Aorta (tissue), 5 donors: ENCODE measurements at places on chromosomes 13 and 19. TPM values are rescaled to one million over a fixed set of nuclear protein-coding genes. Genes with fewer than 3 reads are reported as not detected.

- DNase-seq = no peak
These were observed 344.1 kb downstream of the UQCRFS1 start for GRCh38 chr19:28868836-28869235.

GRCh38 chr19:49672131-49672919 lies 4.7 kb upstream of the PRMT1 start:
- DNase-seq = peak; percentile 83

GRCh38 chr19:50705422-50706019 lies 14.1 kb downstream of the SHANK1 start:
- no peak for DNase-seq

DNA sequence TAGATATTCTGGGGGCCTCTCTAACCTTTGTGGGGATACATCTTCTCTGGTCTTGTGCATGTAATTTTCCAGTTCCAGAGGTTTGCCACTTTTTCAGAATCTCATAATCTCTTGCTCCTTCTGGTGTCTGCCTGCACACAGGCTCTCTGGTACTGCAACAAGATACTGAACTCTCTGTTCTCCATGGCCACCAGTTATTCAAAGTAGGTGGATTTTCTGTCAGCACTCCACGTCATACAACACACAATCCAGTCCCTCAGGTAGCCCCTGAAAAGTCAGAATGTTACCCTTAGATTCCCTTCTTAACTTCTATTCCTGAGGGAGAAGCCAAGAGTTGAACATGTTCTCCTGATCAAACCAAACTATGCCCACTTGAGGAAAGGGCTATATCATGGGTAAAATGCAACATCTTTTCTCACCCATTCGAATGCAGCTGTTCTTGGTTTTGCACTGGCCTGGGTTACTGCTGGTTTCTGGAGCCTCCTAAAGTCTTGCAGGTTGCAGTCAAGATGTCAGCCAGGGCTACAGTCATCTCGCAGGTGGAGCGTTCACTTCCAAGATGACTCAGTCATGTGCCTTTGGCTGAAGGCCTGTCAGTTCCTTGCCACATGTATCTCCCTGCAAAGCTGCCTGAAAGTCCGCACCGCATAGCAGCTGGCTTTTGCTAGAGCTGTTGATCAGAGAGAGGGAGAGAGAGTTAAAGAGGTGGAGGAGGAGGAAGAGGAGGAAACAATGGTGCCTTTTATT lies 57.7 kb upstream of the TUBA3C start:
- DNase-seq = no peak

GRCh38 chr13:77928909-77929308 lies 10.3 kb upstream of the EDNRB start:
- no peak for DNase-seq

DNA sequence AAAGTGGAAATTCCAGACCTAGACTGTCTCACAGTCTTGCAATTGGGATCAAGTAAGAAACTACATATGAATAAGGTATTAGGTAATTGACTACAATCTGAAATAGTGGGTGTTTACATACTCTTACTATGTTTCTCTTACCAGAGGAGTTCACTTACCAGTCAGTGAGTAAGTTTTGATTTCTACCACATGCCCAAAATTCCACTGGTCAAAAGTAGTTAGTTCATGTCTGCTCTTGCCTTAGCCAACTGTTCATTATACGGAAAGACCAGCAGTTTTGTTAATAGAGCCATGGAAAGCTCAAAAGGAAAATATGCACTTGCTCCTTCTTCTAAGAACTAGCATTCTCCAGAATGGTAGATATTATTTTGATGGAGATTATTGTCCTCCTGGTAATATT lies 490.8 kb downstream of the RFC3 start:
- no peak for DNase-seq

DNA sequence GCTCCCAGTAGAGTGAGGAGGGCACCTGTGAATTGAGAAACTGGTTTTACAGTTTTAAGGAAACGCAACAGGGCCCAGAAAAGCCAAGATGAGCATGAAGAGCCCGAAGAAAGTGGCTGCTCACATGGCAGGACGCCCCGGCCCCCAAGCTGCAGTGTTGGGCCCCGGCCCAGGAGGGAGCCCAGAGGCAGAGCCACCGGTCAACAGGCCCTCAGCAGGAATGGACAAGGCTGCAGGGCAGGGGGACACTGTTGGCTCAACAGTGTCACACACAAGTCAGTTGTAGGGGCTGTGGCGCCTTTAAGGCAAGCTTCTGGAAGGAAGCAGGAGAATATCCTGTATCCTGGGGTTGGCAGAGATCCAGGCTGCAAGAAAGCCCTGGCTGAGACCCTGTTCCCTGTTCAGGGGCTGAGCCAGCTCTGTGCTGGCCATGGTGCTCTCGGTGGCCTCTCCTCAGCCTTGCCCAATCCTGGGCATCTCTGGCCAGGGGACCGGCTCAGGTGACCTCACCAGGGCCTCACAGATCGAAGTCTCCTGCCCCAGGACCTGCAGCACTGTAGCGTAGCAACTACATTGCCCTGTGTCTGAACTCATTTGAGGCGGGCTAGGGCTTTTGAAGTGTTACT lies 28.0 kb downstream of the UPF1 start:
- no peak for DNase-seq

GRCh38 chr13:97588993-97589392 lies 155.0 kb downstream of the RAP2A start:
- no peak for DNase-seq

DNA sequence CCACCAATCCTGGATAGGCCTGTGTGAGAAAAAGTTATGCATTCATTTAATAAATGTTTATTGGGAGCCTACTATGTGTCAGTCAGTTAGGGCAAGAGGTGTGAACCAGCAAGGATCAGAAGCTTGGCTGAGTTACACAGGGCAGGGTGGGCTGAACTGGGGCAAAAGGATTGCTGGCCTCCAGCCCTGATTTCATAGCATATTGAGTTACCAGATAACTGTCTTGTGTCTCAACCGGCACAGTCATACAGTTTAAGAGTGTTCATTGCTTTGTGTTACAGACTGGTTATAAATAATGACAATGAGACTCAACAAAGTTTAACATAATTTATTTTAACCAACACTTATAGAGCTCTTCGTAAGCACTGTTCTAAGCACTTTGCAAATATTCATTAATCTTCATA lies 253.8 kb downstream of the DLEU7 start:
- DNase-seq = peak; percentile 59

GRCh38 chr19:18173054-18173571 lies 500 bp upstream of the IFI30 start:
- peak; percentile 87 for DNase-seq

- no peak for DNase-seq
These were observed 10.5 kb downstream of the POLR1D start for GRCh38 chr13:27632214-27632613.

DNA sequence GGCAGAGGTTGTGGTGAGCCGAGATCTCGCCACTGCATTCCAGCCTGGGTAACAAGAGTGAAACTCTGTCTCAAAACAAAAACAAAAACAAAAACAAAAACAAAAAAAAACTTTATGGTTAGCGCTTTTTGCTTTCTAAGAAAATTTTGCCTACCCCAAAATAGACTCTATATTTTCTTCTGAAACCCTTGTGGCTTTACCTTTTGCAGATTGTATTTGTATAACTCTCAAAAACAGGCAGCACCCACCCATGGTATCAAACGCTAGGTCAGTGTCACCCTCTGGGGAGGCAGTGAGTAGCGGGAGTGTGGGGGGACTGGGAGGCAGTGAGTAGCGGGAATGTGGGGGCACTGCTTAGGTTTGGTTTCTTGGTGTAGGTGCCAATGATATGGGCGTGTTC lies 7.5 kb upstream of the SLC39A3 start:
- no peak for DNase-seq

DNA sequence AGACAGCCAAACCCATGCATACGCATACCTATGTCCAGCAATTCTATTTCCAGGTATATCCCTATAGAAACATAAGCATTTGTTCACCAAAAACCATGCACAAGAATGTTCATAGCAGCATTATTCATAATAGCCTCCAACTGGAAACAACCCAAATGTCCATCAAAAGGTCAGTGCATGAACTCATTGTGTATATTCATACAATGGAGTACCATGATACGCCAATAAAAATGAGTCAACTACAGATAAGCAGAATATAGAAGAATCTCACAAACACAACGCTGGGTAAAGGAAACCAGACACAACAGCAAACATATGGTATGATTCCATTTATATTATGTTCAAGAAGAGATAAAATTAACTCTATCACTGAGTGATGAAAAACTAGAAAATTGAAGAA lies 23.8 kb downstream of the DEDD2 start:
- DNase-seq = no peak

DNA sequence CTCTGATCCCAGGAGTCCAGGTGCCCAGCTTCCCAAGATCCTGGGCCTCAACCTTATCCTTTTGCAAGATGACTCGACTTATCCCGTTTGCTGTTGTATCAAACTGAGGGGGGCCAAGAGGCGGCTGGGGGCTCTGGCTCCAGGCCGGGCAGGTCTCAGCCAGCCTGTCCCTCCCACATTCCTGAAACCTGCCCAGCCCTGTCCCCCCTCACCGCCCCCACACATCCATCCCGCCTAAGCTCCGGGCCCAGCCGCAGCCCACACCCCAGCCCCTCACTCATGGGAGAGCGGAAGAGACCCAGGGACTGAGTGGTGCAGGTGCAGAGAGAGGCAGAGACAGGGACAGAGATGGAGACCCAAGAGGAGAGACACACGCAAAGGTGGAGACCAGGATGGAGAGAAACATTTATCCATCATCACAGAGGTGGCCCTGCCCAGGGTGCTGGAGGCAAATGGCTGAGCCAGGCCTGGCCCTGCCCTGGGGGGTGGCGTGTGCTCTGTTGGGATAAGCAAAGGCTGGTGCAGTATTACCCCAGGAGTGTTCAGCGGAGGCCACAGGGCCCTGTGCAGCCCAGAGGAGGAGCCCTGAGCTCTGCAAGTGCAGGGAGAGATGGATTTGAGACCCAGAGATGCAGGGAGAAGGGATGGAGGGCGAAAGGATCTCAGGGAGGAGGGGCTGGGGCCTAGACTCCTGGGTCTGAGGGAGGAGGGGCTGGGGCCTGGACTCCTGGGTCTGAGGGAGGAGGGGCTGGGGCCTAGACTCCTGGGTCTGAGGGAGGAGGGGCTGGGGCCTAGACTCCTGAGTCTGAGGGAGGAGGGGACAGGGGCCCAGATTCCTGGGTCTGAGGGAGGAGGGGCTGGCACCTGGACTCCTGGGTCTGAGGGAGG lies 1.6 kb downstream of the BCAM start:
- DNase-seq = no peak

GRCh38 chr13:44434766-44435141 lies 61.1 kb downstream of the SERP2 start:
- DNase-seq = no peak

DNA sequence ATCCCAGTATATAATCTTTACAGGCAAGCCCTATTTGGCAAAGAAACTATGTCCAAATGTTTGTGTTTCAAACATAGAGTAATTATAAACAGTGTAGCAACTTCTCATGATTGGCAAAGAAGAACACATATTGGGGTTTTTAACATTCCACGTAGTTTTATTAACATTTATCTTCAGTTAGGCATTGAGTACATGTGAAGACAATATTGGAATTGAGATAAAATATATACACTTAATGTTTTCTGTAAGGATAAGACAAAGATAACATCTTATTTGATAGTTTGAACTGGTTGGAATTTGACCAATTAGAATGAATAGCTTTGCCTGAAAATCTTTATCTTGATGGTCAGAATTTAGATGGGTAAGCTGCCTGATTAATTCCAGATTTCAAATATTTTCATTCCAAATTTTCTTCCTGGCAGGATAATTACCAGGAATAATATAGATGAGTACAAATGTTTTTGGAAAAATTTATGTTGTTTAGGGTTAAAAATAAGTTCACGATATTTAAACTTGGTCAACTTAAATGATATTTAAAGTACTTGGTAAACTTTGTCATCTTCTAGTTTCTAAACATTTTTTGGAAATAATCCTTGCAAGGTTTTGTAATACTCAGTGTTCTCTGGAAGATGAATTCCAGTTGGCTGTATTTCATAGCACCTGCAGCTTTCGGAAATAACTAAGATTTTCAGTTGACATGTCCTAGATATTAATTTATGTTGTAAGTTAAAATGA lies 536.5 kb upstream of the SPRY2 start:
- DNase-seq = no peak

DNA sequence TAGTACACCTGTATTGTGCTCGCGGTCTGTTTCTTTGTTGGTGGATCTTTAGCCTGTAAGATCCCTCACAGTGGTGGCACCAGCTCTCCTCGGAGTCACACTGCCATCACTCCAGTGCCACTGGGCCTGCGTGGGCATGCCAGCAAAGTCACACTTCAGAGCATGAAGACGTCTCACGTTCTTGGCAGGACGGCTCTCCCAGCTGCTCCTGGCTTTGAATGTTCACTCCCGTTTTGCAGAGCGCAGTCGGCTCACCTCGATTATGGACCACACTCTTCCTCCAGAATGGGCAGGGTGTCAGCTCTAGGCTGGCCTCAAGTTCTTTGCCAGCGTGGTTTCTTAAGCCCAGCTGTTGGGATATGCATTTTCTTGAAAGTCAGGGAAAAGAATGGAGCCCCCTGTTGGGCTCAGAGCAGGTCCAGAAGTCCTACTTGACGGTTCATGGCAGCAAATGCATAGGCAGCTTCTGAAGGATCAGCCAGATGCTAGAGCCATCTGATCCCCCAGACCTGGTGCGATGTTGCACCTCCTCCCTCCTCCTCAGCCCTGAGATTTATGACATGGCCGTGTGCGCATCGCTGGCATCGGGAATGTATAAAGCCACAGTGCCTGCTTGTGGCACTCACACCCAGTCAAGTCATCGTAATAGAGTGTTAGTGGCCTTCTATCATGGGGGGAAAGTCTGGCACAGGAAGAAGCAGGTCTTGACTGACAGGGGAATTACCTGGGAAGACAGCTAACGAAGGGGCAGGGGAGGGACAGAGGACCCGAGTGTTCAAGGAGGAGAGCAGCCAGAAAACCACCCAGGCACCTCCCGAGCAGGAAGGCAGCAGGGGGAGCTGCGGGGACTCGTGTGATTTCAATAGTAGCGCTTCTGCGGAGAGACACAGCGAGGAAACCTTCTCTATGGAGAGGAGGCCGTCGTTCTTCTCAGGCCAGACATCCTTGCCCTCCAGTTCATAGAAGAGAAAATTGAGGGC lies 40.2 kb upstream of the NPAS1 start:
- DNase-seq = no peak

GRCh38 chr19:31306006-31306753 lies 43.1 kb downstream of the TSHZ3 start:
- no peak for DNase-seq

- no peak for DNase-seq
These were observed 573 bp upstream of the ERCC5 start for GRCh38 chr13:102845289-102845629.

DNA sequence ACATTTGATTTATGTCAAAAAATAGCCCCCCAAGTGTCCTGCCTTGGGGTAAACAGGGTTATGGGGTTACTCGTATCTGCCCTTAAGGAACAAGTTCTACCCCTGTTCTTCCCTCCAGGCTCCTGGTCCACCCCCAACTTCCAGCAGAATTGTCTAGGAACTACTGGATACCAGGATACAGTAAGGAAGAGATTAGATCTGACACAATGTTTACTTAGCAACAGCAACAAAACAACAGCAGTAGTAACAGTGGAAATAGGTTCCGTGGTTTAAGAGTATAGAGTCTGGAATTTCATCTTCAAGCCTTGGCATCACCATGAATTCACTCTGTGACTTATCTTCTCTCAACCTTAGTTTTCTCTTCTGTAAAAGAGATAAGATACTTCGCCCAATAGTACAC lies 1.7 kb upstream of the FAM98C start:
- DNase-seq = no peak

The NKG7 gene
- total RNA-seq = 6.7 TPM

The ZNF229 gene
- total RNA-seq = 5.4 TPM

The LILRA5 gene
- 5.5 TPM for total RNA-seq

The CYP2A6 gene
- total RNA-seq = not detected

The ICAM4 gene
- 0.93 TPM for total RNA-seq

The ZNF28 gene
- total RNA-seq = 11.9 TPM

The PRKCG gene
- 1.2 TPM for total RNA-seq

The CFAP97D2 gene
- total RNA-seq = not detected

The MYO1F gene
- total RNA-seq = 63.8 TPM

The LHB gene
- total RNA-seq = 0.84 TPM

The MLNR gene
- not detected for total RNA-seq
